ENCODE measurements at places on chromosomes 5 and 9.
A peak's percentile ranks its signal among the peaks of the same experiment; 100 is the strongest.

- DNase-seq: no peak
Observed at GRCh38 chr5:82327941-82328340, 49.8 kb upstream of the RPS23 start.

DNA sequence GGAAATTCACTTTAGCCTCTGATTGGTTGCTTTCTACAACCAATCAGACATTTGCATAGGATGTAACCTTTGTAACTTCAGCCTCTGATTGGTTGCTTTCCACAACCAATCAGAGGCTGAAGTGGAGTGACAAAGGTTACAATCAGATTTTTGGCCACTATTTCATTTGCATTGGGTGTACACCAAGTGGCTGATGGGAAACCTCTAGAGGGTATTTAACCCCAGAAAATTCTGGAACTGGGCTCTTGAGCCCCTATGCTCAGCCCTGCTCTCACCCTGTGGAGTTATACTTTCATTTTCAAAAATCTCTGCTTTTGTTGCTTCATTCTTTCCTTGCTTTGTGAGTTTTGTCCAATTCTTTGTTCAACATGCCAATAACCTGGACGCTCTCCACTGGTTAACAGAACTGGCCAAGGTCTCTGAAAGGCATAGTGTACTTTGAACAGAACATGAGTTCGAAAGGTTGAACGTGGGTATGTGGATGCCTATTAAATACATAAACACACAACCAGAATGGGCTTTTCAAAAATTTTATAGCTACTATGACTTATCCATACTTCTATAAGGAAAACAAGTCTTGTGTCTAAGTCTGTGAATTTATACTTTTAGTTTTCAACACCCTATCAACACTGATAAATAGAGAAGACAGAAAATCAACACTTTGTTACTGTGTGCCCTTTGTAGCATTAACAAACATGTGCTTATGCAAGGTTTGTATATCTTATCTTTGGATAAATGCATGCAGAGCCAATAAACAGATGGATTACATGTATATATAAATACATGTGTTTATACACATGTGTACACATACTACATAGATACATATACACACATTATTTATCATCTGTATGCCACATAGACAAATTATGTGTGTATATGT, 568.1 kb downstream of the CTNND2 start:
- DNase-seq: no peak

GRCh38 chr9:16090907-16091629, 538.2 kb downstream of the CCDC171 start:
- no peak for DNase-seq

- peak; percentile 35 for DNase-seq
Observed at GRCh38 chr9:18442629-18443491, 31.1 kb upstream of the ADAMTSL1 start.

DNA sequence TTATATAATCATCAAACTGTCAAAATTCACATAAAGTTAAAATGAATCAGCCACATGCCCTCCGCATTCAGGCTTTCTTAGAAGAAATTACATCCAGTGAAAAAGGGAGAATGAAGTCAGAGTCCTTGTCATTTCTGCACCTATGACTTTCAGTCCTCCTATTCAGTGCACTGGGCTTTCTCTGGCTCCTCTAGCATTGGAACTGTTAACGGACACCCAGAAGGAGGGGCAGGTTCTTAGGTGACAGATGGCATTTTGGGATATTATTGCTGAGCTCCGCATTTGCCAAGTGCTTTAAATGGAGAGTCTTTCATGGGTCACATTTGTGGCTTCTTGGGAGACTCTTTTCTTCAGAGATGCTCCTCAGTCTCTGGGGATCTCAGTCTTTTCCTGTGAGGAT, 40.0 kb downstream of the ADAMTS19 start:
- DNase-seq: no peak

Measured in activated naive CD4-positive, alpha-beta T cell treated with anti-CD3 and anti-CD28 coated beads, Interleukin-2, amount 50 U/mL, for 16 hours (primary cell).